NCI-H1417 treated with DMSO at 0.1 percent for 48 hours (cell line): ENCODE measurements at places on chromosomes 6 and 20.

DNA sequence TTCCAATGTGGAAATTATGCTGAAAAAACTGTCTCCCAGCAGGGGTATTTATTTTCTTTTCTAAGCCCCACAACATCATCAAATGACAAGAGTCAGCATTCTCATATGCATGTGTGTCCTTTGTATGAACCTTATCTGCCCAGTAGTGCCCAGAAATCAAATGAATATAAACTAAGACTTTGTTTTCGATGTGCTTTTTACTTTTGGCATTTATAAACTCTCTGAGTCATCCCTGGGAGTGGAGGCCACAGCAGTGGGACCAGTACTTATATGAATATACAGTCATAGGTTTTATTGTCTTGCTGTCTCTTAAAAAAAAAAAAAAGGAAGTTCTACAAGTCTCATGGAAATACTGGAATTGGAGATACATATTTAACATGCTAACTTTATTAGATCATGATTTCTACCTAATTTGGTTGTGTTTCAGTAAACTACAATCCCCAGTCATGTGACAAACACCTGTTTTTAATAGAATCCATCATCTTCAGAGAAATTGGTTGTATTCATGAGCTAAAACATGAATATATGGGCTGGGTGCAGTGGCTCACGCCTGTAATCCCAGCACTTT, 99.2 kb upstream of the TMEM181 start:
- DNase-seq = no peak

- DNase-seq = peak; percentile 13
Observed at GRCh38 chr20:49534255-49534712, 33.7 kb downstream of the PTGIS start.

DNA sequence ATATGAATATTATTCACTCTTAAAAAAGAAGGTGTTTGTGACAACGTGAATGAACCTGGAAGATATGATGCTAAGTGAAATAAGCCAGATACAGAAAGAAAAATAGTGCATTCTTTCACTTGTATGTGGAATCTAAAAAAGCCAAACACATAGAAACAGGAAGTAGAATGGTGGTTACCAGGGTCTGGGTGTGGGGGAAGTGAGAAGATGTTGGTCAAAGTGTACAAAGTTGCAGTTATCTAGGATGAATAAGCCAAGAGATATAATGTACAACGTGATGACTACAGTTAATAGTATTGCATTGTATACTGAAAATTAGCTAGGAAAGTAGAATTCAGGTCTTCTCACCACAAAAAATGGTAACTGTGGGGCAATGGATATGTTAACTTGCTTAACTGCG, 151.1 kb upstream of the HCRTR2 start:
- DNase-seq = no peak

DNA sequence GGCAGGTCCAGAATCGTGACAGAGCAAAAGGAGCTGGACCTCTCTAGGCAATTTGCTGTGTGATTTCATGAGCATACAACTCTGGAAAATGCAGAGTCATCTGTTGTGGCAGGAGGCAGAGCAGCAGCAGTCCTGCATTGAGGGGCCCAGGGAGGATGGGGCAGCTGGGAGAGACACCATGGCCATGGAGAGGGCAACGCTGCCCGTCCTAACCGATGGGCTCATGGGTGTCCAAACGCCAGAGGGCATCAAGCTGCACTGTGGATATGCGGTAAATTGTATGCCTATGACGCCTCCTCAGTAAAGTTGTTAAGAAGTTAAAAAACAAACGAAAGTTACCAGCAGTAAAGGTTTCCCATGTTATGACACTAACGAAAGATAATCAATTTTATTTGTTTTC, 42.2 kb upstream of the DACT2 start:
- DNase-seq = no peak

- no peak for DNase-seq
Observed at GRCh38 chr20:1308067-1308701, 20.8 kb downstream of the SDCBP2 start.

- DNase-seq = no peak
Observed at GRCh38 chr20:62533591-62534495, 58.0 kb upstream of the GATA5 start.

DNA sequence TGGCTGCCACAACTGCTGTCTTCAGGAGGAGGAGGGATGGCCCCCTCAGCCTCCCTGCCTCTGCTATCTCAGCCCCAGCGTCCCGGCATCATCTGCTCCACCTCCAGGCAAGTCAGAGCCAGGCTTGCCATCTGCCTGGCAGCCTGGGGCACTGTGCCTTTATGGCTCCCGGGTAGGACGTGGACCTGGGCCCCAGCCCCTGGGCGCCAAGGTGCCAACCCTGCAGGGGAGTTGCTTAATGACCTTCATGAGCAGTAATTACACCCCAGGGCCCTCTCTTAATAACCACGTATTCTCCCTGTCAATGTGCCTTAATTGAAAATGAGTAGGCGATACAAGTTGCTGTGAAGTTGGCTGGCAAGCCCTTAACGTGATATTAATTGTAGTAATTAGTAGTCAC, 122.1 kb upstream of the MLN start:
- DNase-seq = peak; percentile 92

DNA sequence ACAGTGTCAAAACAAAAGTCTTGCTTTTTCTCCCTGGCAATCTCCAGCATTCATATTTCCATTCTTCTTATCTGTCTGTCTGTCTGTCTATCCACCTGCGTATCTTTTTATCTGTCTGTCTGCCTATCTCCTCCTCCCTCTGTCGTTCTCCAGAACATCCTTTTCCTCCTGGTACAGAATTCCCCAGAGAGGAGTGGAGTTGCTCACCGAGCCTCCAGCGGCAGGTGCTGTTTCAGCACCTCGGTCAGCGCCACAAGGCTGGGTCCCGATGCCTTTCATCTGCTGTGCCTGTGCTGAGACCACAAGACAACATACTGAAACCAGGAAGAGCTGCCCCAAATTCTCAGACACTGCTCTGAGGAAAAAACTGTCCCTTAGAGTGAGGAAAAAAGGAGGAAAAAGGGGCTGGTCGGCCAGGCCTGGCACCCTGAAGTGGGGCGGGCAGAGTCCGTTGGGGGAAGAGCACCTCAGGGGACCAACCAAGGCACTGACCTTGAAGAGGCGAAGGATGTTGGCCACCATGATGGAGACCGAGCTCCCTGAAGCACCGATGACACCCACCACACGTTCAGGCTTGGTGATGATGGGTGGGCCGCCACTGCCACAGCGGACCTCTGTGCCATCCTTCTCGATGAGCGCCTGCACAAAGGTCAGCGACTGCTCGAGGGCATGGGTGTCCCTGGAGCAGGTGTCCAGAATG, 13.3 kb downstream of the GRM4 start:
- no peak for DNase-seq

- no peak for DNase-seq
Observed at GRCh38 chr20:31717478-31718201, 5.0 kb downstream of the BCL2L1 start.

GRCh38 chr6:10522929-10523573, 1.9 kb downstream of the GCNT2 start:
- no peak for DNase-seq

- no peak for DNase-seq
Observed at GRCh38 chr6:46556053-46556452, 64.8 kb upstream of the RCAN2 start.

GRCh38 chr20:4720977-4721349, 746 bp upstream of the PRND start:
- no peak for DNase-seq

DNA sequence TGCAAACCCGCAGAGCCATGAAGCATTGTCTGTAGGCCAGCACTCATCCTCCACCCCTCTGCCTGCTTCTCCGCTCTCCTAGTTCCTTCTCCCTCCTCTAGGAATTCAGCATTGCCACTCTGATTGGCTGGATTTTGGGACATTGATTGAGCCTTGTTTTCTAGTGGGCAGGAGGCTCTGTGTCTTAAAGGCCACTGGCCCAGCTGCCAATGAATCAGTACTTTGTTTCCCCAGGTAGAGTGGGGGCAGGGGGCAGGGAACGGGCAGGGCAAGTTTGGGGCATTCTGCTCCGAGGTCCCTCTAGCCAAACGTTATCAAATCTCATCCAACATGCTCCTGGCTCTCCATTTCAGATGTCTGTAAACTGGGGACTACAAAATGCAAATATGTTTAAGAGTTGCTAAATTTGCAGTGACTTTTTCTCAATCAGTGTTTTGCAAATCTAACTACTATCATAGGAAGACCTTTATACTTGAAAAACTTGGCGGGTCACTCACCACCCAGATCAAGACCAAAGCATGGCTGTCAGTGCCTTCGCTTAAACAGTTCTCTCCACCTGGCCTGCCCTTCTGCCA, 10.4 kb upstream of the BPI start:
- DNase-seq = no peak

DNA sequence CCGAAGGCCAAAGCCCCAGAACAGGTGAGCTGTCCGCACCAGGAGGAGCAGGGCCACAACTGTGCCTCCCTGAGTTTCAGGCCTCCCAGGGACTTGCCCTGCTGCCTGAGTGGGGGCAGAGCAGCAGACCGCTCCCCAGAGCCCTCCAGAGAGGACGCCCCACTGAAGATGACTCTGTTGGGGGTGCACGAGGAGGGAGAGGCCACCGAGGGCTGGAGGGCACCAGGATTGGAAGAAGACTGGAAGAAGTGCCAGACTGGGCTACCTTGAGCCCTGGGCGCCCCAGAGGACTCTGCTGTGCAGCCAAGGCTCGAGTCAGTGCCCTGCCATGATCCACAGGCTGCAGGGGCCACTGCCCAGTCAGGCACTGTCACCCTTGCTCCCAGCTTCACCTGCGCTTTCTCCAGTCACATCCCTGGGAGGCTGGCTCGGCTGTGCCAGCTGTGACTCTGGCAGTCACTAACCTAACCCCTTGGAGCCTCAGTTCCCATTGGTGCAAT, 11.3 kb downstream of the CST7 start:
- DNase-seq = no peak

DNA sequence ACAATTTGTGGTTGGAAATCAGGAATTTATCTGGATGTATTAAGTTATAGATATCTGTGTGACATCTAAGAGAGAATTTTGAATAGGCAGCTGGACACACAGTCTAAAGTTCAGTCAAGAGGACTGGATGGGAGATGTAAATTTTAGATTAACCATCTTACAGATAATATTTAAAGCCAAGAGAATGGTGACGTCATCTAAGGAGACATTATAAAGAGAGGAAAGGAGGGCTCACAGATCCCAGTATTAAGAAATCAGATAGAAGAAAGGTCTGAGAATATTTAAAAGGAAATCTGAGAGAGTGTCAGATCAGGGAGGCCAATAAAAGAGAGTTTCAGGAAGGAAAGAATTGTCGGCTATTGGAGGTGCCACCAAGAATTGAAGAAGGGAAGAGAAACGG, 9.4 kb downstream of the COL19A1 start:
- DNase-seq = no peak

DNA sequence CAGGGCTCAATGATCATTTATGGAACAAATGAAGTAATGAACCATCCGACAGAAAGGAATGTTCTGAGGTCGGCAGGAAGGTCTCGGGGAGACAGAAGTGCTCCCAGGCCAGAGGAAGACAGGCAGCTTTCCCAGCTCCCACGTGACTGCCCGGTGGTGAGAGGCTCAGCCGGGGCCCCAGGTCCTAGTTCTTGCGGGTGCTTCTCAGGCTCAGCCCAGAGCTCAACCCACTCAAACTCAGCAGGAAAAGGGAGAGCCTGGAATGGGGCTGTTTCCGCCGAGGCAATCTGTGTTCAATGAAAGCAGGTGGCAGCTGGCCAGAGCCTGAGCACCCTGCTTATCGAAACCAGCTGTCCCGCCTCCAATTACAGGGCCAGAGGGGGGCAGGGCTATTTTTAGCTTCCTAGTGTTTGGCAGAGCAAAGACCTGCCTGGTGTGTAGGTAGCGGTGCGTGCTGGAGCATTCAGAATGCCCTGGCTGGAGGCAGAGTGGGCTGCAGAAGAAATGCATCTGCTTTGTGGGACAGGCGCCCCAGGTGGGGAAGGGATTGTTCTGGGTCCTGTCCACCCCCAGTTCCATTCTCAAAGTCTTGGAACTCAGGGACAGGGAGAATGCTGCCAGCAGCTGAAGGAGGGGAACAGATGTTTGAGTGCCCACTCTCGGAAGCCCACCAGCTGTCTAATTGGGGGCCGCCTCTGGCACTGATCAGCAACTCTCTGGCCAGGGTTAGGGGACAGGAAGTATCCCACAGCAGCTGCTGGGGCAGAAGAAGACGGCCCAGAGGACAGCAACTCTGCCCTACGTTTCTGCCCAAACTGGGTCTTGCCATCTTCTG, 145.1 kb downstream of the PREX1 start:
- peak; percentile 92 for DNase-seq

- no peak for DNase-seq
Observed at GRCh38 chr20:23009636-23010035, 25.5 kb upstream of the SSTR4 start.

DNA sequence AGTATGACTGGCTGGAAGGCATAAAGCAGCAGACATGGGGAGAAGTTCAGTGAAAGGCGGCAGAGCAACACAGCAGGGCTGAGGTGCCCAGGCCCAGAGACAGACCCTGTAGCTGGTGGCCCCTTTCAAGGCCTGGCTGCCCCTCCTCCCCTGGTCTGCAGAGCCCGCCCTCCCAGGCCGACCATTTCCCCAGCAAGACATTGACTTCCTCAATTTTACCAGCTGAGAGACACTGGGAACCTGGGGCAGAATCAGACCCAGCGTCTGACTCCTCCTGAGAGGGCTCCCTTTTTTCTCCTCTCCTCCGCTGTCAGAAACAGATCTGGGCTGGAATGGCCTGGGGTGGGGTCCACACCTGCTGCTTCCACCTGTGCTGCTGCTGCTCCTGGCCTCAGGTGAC, at the start of gene TREML4:
TSS of gene TREML4 (plus strand) at position 254 of the 400 bp plus-strand sequence. CDS start at position 333, 79 bp downstream.
- DNase-seq = no peak

GRCh38 chr6:109523478-109523877, 40.5 kb upstream of the ZBTB24 start:
- no peak for DNase-seq

DNA sequence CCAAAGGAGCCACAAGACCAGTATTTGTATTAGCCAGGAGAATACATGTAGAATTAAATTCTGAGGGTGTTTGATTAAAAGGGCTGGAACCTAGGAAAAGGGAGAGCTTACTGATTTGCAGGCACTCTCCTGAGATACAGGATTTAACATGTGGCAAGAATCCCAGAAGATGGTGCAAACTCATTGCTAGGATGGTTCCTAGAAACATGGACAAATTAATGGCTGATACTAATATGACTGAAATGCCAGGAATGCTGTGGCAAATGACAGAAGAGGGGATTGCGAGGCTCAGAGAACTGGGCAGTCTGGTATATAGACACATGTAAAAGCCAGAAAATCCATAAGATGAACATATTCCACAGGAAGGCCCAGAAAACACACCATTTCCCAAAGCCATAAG, 118.1 kb downstream of the RWDD2A start:
- DNase-seq = no peak
